Activated CD8-positive, alpha-beta memory T cell treated with anti-CD3 and anti-CD28 coated beads, Interleukin-2, amount 50 U/mL, for 48 hours (primary cell): ENCODE measurements at places on chromosomes 5 and 9.
A peak's percentile ranks its signal among the peaks of the same experiment; 100 is the strongest.

DNA sequence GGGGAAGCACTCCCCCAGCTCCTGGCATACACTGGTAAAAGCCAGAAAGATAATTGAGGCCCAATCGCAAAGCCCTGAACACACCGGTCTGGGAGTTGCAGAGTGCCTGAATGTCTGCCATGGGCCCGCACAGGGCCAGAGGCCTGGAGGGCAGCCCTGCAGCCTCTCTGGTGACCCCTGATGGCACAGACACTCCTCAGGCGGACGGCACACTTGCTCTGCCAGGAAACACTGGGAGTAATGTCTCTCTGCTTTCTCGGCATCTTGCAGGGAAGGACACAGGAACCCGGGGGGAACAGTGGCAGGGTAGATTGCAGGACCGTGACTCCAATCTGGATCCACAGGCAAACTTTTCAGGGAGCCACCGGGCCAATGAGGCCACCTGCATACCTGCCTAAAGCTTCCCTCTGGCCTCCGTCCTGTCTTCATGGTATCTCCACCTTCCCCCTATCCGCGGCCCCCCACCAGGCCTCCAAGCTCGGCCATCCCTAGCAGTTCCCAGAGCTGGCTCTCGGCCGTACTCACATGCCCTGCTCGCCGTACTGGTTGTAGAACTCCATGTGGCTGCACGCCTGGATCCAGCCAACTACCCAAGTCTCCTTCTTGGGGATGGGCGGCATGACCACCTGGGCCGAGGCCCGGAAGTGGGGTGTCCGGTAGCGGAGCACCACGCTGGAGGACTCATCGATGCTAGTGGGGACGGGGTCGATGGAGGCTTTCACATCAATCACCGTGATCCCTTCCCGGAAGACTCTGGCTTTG lies 797 bp downstream of the FAM78A start:
- no peak for DNase-seq

DNA sequence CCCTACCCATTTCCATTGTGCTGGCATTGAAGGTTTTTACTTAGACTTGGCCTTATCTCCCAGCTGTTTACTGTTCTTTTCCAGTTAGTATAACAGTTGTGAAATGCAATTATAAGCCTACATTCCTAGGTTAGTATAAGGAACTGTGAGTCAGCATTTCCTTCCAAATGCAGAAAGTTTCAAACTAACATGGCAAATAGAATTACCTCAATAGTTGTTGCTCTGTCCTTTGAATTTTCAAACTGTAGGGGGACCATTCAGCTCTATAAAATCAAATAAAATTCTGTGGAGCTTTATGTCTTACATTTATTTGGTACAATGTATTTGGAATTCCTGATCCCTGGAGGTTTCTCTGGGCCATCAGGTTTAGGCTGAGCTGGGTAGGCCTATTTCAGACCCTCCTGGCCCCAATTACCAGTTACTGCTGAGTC lies 47.2 kb downstream of the ARHGEF28 start:
- no peak for DNase-seq

DNA sequence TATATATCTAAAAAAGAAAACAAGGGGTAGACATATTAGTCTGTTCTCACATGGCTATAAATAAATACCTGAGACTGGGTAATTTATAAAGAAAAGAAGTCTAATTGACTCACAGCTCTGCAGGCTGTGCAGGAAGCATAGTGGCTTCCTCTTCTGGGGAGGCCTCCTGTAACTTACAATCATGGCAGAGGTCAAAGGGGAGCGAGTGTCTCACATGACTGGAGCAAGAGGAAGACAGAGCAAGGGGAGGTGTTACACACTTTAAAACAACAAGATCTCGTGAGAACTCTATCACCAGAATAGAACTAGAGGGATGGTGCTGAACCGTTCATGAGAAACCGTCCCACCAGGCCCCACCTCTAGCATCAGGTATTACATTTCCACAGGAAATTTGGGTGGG lies 616.8 kb downstream of the TLE4 start:
- no peak for DNase-seq

- no peak for DNase-seq
Observed at GRCh38 chr9:121249563-121249962, 18.4 kb upstream of the GSN start.

- no peak for DNase-seq
Observed at GRCh38 chr9:2355697-2355983, 265.9 kb upstream of the VLDLR start.

DNA sequence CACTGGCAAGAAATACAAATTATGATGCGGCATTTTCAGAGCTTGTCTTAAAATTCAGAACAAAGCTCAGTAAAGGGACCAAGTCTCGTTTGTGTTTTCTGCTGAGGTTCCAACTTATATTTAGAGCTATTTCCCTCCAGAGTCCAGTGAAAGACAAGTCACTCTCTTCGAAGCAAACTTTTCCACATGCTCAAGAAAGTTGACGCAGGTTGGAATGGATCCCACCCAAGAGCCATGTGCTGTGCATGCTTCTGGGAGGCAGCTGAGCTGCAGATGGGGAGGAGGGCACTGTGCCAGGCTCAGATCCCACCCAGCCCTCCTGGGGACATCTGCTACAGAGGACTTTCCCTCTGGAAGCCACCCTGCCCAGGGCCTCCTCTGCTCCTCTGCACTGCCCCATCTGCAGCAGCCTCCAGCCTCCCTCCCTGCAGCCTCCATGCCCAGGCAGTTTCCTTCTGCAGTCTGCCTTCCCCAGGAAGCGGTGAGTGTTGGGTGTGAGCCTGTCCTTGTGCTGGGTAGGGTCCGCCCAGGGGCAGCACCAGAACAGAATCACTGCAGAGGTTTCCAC lies 75.3 kb downstream of the COL23A1 start:
- DNase-seq: no peak

DNA sequence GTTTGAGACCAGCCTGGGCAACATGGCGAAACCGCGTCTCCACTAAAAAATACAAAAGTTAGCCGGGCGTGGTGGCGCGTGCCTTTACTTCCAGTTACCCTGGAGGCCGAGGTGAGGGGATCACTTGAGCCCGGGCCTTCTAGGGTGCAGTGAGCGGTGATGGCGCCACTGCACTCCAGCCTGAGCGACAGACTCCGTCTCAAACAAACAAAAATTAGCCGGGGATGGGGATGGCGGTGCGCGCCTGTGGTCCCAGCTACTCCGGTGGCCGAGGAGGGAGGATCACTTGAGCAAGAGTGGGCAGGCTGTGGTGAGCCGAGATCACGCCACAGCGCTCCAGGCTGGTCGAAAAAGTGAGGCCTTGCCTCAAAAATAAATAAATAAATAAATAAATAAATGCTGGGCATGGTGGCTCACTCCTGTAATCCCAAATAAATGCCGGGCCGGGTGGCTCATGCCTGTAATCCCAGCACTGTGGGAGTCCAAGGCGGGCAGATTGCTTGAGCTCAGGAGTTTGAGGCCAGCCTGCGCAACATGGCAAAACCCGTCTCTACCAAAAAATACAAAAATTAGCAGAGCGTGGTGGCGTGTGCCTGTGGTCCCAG lies 16.0 kb upstream of the NSD1 start:
- no peak for DNase-seq

- peak; percentile 8 for DNase-seq
Observed at GRCh38 chr5:6548756-6549285, 84.0 kb downstream of the NSUN2 start.

- no peak for DNase-seq
Observed at GRCh38 chr9:35415402-35416097, 74.4 kb upstream of the RUSC2 start.

- DNase-seq: no peak
Observed at GRCh38 chr9:106891286-106891685, 28.3 kb downstream of the ZNF462 start.

DNA sequence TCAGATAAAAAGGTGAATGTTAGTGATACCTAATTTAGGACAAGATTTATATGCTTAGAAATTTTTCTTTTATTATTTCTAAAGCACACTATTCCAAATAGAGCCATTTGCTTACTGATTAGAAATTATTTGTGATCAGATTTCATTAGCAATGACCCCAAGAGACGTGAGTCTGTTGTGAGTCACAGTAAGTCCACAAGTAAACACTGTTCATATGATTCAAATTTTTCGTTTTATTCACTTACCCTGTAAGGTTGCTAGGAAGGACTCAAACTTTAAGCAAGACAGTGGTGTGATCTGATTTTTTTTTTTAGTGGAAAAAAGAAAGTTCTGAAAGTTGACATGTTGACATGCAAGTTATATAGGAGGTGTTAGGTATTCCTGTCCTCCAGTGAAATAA lies 1.2 kb downstream of the CARD6 start:
- DNase-seq: no peak

GRCh38 chr5:115428676-115429075 lies 115.9 kb downstream of the FEM1C start:
- DNase-seq: no peak

- no peak for DNase-seq
Observed at GRCh38 chr5:124504081-124504916, 242.1 kb downstream of the ZNF608 start.

DNA sequence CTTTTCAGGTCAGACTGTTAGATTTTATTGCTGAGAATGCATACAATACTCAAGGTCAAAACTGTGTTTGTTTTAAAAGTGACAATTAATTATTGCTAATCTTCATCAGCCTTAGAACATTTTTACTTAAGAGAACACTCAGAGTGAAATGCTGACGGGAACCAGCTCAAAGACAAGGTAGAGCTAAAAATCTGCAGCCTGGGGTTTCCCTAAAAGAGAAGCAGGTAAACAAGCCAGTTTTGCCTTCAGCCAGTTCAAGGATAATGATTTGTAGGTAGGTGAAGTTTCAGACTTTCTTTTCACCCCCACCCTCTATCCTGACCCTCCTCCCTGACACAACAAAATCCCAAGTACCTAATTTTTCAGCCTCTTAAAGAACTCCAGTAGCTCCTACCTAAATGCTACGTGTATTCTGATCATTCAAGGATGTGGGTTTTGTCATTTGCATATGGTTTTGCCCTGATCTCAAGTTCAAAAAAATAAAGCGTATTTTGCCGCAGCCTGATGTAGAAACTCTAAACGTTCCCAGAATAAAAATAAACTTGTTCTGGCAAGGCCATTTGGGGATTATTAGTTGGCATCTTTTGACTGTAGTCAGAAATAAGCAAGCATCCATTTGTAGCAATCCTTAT lies 407.2 kb downstream of the EFNA5 start:
- no peak for DNase-seq
